GDM1 (cell line): ENCODE measurements at places on chromosomes 7 and 10.
A peak's percentile ranks its signal among the peaks of the same experiment; 100 is the strongest.

DNA sequence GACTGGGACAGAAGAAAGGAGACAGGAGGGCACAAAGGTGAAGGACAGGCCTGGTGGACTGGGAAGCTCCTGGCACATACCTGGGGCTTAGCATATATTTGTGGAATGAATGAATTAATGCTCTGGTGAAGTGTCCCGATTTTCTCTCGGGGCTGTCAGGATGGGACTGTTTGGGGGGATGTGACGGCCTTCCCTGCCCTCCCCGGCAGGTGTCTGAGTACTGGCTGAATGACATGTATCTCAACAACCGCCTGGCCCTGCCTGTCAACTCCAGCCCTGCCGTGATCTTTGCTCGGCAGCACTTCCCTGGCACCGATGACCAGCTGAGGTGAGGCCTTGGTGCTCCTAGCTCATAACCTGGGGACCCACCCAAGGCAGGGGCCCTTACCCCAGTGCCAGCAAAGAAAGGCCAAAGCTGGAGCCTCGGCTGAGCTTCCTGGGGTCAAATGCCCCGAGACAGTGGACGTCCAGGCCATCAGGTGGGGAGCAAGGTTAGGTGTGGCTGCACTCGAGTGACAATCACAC is 6.5 kb downstream of the CHAT start:
- no peak for DNase-seq

DNA sequence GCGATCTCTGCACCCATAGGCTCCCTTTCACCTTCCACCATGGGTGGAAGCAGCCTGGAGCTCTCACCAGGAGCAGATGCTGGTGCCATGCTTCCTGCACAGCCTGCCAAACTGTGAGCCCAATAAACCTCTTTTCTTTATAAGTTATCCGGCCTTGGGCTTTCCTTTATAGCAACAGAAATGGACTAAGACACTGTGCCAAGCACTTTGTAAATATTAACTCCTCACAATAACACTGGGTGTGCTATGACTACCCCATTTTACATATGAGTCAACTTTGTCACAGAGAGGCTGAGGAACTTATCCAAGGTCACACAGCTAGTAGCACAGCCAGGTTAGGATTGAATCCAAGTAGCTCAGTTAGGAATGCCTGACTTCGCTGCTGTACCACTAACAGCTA is 79.7 kb upstream of the KCNMA1 start:
- no peak for DNase-seq

DNA sequence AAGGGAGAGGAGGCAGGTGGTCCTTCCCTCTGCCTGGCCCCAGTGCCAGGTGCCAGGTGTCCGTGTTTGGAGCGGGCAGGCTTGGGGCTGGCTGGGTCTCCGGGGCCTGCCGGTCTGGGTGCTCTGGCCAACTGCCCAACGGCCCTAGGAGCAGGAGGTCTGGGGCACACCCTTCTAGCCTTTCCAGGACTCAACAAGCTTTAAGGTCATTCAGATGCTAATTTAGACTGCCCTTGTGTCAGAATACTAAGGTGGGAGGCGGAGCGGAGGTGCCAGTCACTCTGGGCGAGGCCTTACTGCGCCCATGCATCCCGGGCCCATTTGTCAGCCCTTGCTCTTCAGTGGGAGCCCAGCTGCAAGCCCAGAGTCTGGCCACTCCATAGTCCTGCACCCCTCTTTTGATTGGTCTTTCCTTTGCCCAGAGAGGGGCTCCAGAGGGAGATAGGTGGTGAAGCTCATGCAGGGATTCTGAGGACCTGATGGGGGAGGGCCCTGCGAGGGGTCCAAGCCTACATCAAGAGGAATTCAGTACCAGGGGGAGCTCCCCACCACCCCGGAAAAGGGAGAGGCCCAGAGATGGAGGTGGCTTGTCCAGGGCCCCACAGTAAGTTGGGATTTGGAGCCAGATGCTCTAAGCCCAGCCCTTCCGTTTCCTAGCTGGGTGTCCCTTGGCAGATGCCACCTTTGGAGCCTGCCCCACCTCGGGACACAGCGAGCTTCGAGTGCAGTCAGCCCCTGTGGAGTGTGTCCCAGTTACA is 1.3 kb downstream of the PGAM2 start:
- no peak for DNase-seq

DNA sequence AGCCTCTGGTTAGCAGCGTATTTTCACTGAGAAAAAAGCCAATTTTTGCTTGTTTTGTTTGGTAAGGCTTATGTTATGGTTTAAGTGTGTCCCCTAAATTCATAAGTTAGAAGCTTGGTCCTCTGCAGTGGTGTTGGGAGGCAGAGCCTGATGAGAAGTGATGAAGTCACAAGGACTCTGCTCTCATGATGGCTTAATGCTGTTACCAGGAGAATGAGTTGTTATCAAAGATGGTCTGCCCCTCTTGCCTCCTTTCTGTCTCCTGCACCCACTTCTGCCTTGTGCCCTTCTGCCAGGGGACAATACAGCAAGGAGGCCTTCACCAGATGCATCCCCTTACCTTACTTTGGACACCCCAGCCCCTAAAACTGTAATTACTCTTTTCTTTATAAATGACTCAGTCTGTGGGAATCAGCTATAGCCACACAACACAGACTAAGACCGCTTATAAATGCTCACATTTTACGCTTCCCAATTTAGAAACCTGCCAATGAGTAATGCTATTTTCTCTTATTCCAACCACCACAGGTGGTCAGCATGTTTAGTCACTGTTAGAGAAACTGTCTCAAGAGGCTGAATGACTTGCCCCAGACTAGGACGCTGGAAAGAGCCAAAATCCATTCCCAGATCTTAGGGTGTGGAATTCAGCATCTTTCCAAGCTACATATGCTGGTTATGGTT is 6.1 kb upstream of the PKD1L1 start:
- no peak for DNase-seq

DNA sequence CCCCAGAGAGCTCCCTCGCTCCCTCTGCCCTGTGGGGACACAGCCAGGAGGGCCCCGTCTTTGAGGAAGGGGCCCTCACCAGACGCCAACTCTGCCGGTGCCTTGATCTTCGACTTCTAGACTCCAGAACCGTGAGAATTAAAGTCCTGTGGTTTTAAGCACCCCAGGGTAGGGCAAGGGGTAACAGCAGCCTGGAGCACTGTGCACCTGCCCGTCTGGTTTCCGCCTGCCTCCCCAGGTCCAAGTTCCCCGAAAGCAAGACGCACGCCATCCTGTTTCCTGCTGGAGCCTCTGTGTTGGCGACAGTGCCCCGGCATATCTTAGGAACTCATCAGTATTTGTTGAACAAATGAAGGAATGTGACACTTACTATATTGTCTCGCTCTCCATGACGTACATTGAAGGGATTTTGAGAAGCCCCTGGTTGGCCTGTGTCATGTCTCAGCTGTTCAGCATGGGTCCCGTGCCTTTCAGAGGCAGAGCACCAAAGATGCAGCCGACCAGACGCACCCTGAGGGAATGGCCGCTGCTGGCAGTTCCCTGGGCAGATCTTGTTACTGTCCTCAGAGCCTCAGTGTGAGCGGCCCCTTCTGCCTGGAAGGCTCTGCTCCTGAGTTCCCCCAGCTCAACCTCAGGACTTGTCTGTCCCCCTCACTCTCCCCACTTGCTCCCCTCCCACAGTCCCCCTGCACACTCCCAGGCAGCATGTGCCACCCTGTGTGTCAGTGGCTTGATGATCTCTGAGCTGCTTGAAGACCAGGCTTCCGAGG is 226.2 kb downstream of the TCERG1L start:
- DNase-seq = no peak

DNA sequence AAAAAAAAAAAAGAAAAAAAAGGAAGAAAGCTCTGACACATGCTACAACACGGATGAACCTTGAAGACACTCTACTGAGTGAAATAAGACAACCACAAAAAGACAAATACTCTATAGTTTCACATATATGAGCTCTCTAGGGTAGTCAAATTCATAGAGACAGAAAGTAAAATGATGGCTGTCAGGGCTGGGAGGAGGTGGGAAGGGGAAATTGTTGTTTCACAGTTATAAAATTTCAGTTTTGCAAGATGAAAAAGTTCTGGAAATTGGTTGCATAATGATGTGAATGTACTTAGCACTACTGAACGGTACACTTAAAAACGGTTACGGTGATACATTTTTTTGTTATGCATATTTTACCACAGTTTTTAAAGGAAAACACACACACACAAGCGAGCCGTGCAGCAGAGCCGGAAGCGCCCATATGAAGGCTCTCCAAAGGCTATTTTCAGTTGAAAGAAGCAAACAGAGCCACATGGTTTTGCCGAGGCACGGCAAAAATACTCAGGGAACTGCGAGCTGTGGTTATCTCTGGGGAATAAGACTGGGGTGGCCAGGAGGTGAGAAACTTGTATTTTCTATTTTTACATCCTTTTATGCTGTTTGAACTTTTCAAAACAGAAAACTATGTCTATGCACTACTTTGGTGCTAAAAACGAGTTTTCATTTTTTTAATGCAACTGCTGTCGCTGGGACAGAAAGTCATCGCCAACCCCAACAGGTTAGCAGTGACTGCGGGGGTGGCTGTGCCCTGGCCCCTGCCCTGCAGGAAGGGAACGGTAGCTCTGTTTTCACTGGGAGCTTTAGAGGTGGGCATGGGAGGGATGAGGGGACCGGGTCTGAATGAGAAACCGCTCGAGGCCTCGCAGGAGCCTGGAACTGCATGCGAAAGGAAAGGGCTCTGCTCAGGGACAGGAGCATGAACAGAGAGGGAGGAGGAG is 132.9 kb downstream of the OAT start:
- no peak for DNase-seq

GRCh38 chr7:22083704-22084240 is 138.1 kb upstream of the CDCA7L start:
- DNase-seq = no peak

DNA sequence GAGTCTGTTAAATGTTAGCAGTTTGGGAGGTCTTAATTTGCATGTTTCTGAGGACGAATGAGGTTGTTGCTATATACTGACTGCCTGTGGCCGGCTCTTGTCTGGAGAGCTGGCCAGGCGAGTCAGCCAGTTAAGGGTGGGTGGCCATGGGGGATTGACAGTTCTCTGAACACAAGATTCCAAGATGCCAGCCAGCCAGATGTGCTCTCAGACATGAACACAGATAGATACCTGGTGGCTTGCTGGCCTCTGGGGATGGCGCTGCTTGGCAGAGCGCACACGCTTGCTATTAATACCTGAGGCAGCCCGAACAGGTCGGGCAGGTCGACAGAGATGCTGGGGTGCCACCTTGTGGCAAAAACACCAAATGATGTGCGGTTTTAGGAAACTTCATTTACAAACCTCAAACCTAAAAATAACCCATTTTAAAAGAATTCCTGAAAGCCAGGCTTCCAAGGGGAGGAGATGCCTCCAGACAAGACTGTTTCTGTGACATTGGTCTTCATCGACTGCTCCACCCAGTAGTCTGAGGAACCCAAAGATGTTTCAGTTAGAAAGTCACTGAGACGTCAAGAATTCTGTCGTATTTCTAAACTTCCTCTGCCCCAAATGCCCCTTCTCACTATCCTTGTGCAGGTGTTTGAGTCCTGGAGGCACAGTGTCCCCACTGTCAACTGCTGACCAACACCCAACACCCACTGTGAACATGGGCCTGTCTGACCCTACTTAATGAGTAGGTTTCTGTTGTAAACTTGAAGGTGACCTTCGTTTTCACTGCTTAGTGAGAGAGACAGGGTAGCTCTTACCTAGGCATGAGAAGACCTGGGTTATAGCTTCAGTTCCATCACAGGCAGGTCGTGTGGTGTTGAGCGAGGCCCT is 123.4 kb downstream of the NT5C2 start:
- peak; percentile 13 for DNase-seq

DNA sequence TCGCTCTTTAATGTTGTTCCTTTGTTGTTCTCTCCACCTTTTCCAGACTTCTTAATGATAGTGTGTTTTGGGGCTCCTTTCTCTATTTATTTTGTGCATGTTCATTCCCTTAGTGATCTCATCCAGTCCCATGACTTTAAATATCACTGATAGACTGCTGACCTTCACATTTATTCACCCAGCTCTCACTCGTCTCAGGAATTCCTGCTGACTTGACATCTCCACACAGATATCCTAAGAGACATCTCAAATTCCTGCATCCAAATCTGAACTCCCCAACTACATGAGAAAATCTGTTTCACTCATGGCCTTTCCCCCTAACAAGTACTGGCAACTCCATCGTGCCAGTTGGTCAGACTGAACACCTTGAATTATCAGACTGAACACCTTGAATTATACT is 111.2 kb downstream of the CTTNBP2 start:
- DNase-seq = no peak

GRCh38 chr10:122249303-122249850 is 21.7 kb upstream of the BTBD16 start:
- DNase-seq = no peak

GRCh38 chr7:83362871-83363550 is 200.3 kb upstream of the PCLO start:
- DNase-seq = no peak

DNA sequence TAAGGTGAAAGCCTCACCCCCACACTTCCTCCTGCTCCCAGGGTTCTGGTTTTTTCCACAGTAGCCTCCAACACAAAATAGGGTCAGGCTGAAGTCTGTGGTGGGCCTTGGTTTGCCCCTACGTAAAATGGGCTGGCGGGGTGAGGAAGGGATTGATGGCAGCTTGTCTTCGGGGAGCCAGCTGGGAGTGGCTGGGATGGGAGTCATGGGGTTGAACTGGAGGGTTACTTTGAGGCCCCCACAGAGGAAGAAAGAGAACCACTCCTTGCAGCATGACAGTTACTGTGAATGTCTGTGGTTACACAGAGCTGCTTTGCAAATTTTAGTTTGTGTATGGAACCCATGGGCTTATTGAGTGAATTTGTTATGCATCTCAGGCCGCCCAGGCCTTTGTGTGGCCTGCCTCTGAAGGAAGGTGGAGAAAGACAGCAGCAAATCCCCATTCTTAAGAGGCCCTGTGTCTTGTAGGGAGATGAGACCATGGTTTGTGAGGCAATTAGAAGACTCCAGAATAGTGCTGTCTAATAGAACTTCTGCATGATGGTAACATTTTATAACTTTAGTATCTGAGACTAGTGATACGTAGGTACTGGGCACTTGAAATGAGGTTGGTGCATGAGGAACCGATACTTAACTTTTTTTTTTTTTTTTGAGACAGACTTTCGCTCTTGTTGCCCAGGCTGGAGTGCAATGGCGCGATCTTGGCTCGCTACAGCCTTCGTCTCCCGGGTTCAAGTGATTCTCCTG is 8.1 kb downstream of the TRIM8 start:
- DNase-seq = no peak

- no peak for DNase-seq
Observed at GRCh38 chr7:42093349-42093905, 143.6 kb downstream of the GLI3 start.

DNA sequence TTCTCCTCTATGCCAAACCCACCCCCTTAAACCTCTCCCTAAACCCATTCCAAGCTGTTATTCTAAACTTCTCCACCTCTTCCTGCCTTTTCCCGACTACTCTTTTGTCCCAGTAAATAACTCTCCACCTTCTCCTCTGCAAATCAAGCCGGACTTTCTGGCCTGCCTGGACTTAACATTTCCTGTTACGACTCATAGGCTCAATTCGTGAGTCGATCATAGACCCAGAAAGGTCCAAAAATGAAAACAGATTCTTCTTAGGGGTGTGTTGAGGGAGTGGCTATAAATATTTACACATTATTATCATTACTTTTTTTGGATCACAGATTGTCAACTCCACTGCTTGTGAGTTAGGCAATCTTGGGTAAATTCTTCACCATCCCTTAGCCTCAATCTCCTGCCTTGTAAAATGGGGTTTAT is 59.0 kb upstream of the HABP2 start:
- no peak for DNase-seq

- no peak for DNase-seq
Observed at GRCh38 chr7:138396251-138397070, 63.6 kb upstream of the TRIM24 start.

GRCh38 chr7:98354511-98355249 is 46.2 kb downstream of the BAIAP2L1 start:
- no peak for DNase-seq

GRCh38 chr10:75649466-75649865 is 218.0 kb downstream of the LRMDA start:
- no peak for DNase-seq

- no peak for DNase-seq
Observed at GRCh38 chr7:106770191-106770590, 94.9 kb upstream of the PIK3CG start.
